Inflammatory macrophage (primary cell): ENCODE measurements at places on chromosomes 5 and 9.

DNA sequence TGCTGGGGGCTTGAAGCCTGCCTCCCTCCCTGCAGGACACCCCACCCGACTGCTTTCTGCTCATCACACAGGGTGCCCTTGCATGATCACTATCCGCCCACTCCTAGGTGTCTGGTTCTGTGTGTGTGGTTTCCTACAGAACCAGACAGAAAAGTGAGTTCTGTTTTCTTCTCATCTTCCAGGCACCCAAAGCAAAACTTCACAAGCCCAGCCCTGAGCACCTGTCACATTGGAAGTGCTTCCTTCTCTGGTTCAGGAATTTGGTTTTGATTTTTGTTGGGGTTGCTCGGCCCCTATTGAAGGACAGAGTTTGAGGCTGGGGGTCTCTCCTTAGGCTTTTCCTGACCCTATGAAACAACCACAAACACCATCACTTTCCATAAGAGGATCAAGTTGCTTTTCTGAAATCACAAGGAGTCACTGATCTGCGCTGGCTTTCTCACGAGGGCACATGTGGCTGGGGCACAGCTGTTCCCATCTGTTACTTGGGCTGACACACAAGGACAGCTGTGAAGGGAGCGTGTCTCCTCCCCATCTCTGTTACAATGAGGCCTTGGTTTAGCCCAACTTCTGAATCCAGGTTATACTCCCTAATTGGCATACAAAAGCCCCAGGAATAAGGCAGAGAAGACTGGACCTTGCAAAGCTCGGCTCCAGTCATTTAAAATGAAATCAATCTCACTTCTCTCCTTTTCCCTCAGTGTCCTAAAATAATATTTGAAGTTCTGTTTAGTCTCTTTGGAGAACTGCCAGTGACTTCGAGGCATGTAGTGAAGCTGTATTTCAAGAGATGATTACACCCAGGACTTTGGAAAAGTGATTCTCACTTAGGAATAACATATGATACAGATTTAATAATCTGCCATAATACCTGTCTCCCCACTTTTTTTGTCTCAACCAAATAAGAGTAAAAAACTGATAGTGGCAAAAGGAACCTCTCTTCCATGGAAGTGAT is 213.1 kb upstream of the GAS1 start:
- no peak for DNase-seq

DNA sequence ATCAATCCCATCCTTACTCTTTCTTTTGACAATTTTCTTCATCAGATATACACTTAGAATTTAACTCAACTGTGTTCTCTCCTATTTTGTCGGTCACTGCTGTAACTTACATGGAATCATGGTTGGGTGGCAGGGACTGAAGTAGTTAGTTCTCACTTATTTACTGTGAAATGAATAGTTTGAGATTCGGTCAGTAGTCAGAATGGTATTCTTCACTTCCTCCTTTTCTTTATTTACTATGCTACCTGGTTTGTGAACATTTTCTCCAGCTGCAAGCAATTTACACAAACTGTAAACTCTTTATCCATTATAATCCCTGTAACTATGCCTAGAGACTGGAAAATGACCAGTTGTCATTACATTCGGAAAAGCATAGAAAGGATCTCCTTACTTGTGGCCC is 41.5 kb upstream of the GDNF start:
- no peak for DNase-seq

DNA sequence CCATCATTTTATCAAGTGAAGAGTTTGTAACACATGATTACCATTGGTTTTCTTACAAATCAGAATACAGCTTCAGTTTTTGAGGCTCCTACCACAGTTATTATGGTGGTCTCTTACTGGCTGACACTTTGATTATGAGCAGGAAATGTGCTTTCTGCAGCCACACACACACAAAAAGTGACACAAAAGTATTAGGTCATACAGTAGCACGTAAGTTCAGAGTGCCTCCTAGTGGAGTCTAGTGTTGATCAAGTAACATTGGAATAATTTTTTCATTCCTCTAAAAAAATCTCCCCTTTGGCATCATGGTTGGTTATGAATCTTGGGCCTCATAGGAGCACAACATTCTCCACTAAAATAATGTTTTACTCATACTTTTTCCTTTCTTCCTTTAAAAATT is 37.6 kb downstream of the PAM start:
- DNase-seq: peak; percentile 33

GRCh38 chr5:149745-150485 is 41.4 kb upstream of the LRRC14B start:
- no peak for DNase-seq

- no peak for DNase-seq
These were observed 133.9 kb downstream of the GIN1 start for GRCh38 chr5:102986074-102986473.

GRCh38 chr5:110803467-110804326 is 64.9 kb downstream of the SLC25A46 start:
- DNase-seq: no peak

GRCh38 chr9:114804505-114804904 is 1.3 kb downstream of the TNFSF15 start:
- no peak for DNase-seq
